ENCODE measurements at places on chromosomes 7 and 10.

- no peak for DNase-seq
Measured at GRCh38 chr10:129307141-129307540, 159.9 kb upstream of the MGMT start.

DNA sequence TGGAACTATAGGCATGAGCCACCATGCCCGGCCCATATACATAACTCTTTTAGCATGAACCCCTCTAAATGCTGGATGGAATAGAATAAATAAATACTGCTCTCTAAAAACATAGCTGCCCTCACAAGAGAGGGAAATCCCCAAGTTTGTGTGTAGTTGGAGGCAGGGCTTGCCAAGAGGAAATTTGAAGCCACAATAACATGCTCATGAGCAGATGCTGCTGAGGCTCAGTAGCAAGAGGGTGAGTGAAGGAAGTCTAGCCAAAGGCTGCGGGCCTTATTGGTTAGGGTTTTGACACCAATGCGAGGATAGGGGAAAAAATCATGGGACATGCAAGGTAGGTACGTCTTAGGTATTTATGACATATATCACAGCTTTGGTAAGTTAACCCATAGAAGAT, 17.3 kb downstream of the TPK1 start:
- no peak for DNase-seq

- DNase-seq: no peak
Measured at GRCh38 chr10:132452216-132452650, 55.2 kb downstream of the PWWP2B start.

DNA sequence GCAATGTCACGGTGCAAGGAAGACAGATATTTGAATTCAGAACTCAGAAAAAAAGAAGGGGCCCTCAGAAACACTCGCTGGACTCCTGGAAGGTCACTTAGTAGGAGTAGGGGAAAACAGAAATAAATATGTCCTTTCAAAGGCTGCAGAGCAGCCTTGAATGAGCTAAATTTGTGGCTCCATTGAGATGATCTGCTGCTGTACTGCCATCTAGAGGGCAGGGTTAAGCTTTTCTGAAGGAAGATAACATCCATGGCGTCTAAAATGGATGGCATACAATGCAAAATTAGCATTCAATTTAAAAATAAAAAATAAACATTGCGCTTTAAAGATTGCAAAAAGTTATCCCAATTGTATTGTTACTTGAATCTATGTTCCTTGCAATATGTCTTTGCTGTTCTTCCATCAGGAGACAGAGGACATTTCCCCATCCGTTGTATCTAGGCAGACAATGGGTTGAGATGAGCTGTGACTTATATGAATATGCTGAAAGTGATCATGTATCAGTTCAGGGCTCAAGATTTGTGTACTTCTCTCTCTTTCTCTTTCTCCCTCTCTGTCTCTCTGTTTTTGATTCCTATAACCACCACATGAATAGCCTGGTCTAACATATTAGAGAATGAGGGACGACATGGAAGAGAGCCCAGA, 642.2 kb downstream of the SH2D4B start:
- DNase-seq: no peak

- DNase-seq: no peak
Measured at GRCh38 chr10:82922046-82922445, 1047.1 kb downstream of the NRG3 start.

GRCh38 chr10:83373671-83374070, 765.6 kb upstream of the GHITM start:
- DNase-seq: no peak

GRCh38 chr10:80411681-80412220, 3.4 kb downstream of the PRXL2A start:
- no peak for DNase-seq

- DNase-seq: no peak
Measured at GRCh38 chr10:43390759-43391158, 18.2 kb downstream of the HNRNPF start.

Data from stimulated activated CD8-positive, alpha-beta memory T cell treated with anti-CD3 and anti-CD28 coated beads, Interleukin-2, amount 100 ng/mL, for 1 hour (primary cell).